Glomerular endothelial cell (primary cell): ENCODE measurements at places on chromosomes 5 and 9. TPM values are rescaled to one million over a fixed set of nuclear protein-coding genes. Genes with fewer than 3 reads are reported as not detected.

The BTNL3 gene
- total RNA-seq = not detected in 2 replicates

The CCIN gene
- total RNA-seq = 0.19 and 0.29 TPM in 2 replicates

The GPX8 gene
- 70.8 and 89.8 TPM in 2 replicates for total RNA-seq

The LCN1 gene
- total RNA-seq = not detected in 2 replicates

The IL9 gene
- not detected in 2 replicates for total RNA-seq

The LRSAM1 gene
- 30.0 and 37.7 TPM in 2 replicates for total RNA-seq

The PDGFRB gene
- total RNA-seq = 5.1 and 13.0 TPM in 2 replicates

The ANKDD1B gene
- total RNA-seq = 0.53 and 0.70 TPM in 2 replicates

The ECSCR gene
- total RNA-seq = 345 and 393 TPM in 2 replicates

The MRPS30 gene
- 48.7 and 54.6 TPM in 2 replicates for total RNA-seq

The PLCXD3 gene
- not detected in 2 replicates for total RNA-seq

The SLC6A18 gene
- total RNA-seq = not detected in 2 replicates

The NUDT2 gene
- total RNA-seq = 29.7 and 34.0 TPM in 2 replicates

The CCNI2 gene
- total RNA-seq = not detected in 2 replicates

The RAD23B gene
- total RNA-seq = 72.6 and 85.6 TPM in 2 replicates

The GFI1B gene
- not detected in 2 replicates for total RNA-seq

The GABBR2 gene
- total RNA-seq = 1.0 and 3.3 TPM in 2 replicates

The CORO2A gene
- 0.29 and 0.64 TPM in 2 replicates for total RNA-seq

The SPRY4 gene
- total RNA-seq = 38.1 and 69.1 TPM in 2 replicates

The HMHB1 gene
- not detected in 2 replicates for total RNA-seq

The KCTD16 gene
- total RNA-seq = 0.10 and 0.18 TPM in 2 replicates

The SLC36A2 gene
- not detected in 2 replicates for total RNA-seq

The PCAT7 gene
- total RNA-seq = not detected in 2 replicates

The FOXD4L6 gene
- not detected in 2 replicates for total RNA-seq

The CBY3 gene
- 3.0 TPM in 1 of 2 replicates, not detected in the other for total RNA-seq

The TTLL11 gene
- 4.6 and 8.2 TPM in 2 replicates for total RNA-seq

The LCN9 gene
- total RNA-seq = not detected in 2 replicates

The CDC20B gene
- total RNA-seq = 0.23 TPM in 1 of 2 replicates, not detected in the other

The CTXN3 gene
- total RNA-seq = not detected in 2 replicates

The AFAP1L1 gene
- total RNA-seq = 156 and 274 TPM in 2 replicates

The MAMDC4 gene
- total RNA-seq = 1.4 and 3.4 TPM in 2 replicates

The BARHL1 gene
- total RNA-seq = not detected in 2 replicates

The NMUR2 gene
- 0.87 TPM in 1 of 2 replicates, not detected in the other for total RNA-seq

The PCDHB1 gene
- not detected in 2 replicates for total RNA-seq
